Right atrium auricular region (tissue), 2 donors: ENCODE measurements at places on chromosomes 6 and 20.
A peak's percentile ranks its signal among the peaks of the same experiment; 100 is the strongest.

- DNase-seq = no peak
Measured at GRCh38 chr6:162068340-162068739, 659.2 kb downstream of the PRKN start.

- no peak for DNase-seq
Measured at GRCh38 chr6:69294407-69294806, 502.4 kb downstream of the LMBRD1 start.

DNA sequence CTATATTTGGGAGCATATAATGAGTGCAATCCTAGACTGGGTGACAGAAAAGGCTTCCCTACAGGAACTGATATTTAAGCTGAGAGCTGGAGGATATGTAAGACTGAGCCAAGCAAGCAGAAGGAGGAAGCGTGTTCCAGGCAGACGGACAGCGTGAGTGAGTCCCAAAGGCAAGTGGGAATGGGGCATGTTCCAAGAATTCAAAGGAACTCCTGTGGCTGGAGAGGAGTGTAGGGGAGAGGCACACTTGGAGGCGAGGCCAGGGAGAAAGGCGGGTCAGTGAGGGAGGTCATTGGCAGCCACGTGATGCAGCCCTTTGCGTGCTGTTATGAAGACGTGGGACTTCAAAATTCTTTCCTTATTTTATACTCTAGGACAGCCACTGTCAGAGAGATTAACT is 27.9 kb upstream of the SGK1 start:
- peak; percentile 63 for DNase-seq

- DNase-seq = no peak
Measured at GRCh38 chr20:49964964-49965780, 17.6 kb upstream of the SNAI1 start.

GRCh38 chr6:6652932-6653331 is 64.4 kb downstream of the LY86 start:
- no peak for DNase-seq

GRCh38 chr6:108561742-108562502 is 1.2 kb downstream of the FOXO3 start:
- DNase-seq = no peak

GRCh38 chr20:33332905-33333456 is 50.0 kb downstream of the BPIFB1 start:
- DNase-seq = no peak

DNA sequence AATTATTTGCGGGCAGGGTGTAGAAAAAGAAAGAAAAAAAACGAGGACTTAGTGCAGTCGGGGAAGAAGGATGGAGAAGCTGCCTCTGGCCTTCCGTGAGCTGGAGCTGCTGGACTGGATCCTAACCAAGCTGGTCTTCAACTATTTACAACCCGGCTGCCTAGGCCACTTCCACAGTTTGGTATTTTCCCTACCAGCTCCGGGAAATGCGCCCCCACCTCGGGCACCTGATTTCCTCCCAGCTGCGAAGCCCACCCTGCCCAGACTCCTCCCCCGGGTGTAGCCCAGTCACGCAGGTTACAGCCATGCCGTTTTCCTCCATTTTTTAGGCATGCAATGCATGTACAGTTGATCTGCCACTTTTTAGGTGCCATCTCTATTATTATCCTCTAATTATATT is 21.2 kb downstream of the THEMIS start:
- no peak for DNase-seq
